ENCODE measurements at places on chromosomes 5 and 9.

- H3K4me1 ChIP-seq = peaks cover 6% of the 10 kb centered on the region
- H3K27me3 ChIP-seq = no peaks in the 10 kb centered on the region
- H3K27ac ChIP-seq = peak overlapping the region; percentile 6
- no peaks in the 10 kb centered on the region for H3K36me3 ChIP-seq
- H3K4me3 ChIP-seq = no peak overlapping the region
- DNase-seq = no peak
These were observed 204.7 kb upstream of the RFX3 start for GRCh38 chr9:3730511-3730922.

- peaks cover 13% of the 10 kb centered on the region for H3K27me3 ChIP-seq
- H3K36me3 ChIP-seq = no peaks in the 10 kb centered on the region
- no peak overlapping the region for H3K27ac ChIP-seq
- H3K4me3 ChIP-seq = no peak overlapping the region
These were observed 6.4 kb upstream of the EXOC3 start for GRCh38 chr5:436641-436975.

- H3K4me3 ChIP-seq = no peak overlapping the region
- H3K36me3 ChIP-seq = no peaks in the 10 kb centered on the region
- no peak for DNase-seq
- peaks cover 13% of the 10 kb centered on the region for H3K27me3 ChIP-seq
- H3K4me1 ChIP-seq = peaks cover 6% of the 10 kb centered on the region
- no peak overlapping the region for H3K27ac ChIP-seq
These were observed 253.5 kb downstream of the SEC61B start for GRCh38 chr9:99475401-99476065.

DNA sequence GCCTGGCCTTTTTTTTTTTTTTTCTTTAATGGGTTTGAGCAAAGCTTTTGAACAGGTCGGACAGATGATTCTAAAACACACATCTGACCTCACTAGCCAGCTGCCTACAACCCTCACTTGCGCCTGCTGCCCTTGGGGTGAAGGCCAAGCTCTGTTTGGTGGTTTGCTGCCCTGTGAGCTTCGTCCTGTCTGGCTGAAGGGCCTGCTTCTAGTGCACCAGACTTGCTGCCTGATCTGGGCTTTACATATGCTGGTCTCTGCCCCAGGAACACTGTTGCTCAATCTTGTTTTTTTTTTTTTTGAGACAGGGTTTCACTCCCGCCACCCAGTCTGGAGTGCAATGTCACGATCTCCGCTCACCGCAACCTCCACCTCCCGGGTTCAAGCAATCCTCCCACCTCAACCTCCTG, 16.4 kb upstream of the DOLPP1 start:
- H3K27ac ChIP-seq = no peak overlapping the region
- no peaks in the 10 kb centered on the region for H3K27me3 ChIP-seq
- H3K36me3 ChIP-seq = no peaks in the 10 kb centered on the region

- no peaks in the 10 kb centered on the region for H3K36me3 ChIP-seq
- no peaks in the 10 kb centered on the region for H3K27me3 ChIP-seq
- no peak overlapping the region for H3K4me3 ChIP-seq
- DNase-seq = no peak
These were observed 12.9 kb upstream of the ACTBL2 start for GRCh38 chr5:57495285-57496086.

Measured in naive B cell (primary cell).